B cell (primary cell): ENCODE measurements at places on chromosomes 11 and 22.

DNA sequence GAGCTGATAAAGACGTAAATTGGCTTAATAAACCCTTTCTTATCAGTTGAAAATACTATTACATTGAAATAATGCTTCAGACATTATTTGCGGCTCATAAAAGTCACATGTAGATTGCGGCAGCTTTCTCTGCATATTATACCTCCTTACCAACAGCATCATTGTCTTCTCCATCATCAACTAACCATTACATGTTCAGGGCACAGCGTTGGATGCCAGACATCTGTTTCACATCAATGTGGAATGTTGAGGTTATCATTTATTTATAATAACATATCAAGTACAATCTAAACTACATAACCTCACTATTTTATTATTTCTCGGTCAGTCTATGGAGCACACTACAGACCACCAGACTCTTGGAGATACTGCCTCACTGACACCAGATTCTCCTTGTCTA, 573.8 kb upstream of the FAT3 start:
- no peak for DNase-seq

GRCh38 chr11:4465407-4465806, 16.3 kb downstream of the OR52K2 start:
- DNase-seq = no peak

DNA sequence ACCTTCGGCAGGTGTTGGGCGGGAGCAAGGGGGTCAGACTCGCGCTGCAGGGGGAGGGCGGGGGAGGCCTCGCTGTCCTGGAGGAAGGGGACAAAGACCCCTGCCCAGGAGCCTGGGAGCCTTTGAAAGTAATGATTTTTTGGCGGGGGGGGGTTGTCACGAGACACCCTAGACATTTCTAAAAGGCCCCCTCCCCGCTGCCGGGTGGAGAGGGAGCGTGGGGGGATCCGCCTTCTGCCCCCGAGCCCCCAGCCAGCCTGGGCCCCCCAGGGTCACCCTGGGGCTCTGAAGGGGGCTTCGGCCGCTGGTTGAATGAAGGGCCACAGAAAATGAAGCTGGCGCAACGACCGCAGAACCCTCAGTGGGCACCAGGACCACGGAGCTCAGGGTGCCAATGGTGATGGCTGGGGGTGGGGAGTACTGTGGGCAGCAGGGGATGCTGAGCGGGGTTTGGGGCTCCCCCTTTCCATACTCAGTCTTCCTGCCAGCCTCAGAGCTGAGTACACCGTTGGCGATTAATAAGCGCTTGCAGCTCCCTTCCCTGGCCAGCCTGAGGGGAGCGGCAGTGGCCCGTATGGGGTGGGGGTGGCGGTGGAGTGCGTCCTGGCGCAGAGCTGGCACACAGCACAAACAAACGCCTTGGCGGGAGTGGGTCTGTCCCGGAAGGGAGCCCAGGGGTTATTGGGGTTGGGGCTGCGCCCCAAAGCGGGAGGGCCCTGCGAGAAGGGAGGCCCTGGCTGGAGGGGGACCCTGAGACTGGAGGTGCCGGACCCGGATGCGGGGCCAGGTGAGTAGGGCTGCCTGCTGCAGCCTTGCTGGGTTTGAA, 1.2 kb upstream of the DUSP8 start:
- DNase-seq = peak; percentile 65

DNA sequence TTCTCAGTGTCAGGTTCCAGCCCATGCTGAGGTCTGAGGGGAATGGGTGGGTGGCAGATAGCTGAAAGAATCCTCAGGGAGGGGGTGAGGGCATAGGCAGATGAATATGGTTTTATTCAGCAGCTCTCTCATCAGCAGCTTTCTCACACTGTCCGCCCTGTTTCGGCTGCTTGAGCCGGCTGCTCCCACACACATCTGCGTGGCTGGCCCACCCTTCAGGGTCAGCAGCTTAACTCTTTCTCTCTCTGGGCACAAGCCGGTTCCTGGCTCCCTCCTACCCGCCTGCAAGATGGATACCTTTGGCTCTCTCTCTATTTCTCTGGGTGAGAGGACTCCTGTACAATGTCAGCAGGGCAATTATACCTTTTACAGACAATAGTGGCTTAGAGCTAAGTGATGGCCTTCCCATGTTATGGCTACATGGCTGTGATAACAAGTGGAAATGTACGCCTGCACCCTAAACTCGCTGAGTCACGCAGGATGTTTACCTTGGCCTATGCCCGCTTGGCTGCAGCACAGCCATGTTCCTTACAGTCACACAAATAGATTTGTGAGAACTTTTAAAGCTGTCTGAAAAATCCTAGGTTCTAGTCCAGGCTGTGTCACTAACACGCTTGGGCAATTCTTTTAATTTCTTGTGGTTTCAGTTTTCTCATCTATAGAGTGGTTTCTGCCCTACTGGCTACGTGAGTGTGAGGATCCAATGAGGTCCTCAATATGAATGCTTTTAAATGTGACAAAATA, 4.1 kb downstream of the MMP20 start:
- DNase-seq = no peak

DNA sequence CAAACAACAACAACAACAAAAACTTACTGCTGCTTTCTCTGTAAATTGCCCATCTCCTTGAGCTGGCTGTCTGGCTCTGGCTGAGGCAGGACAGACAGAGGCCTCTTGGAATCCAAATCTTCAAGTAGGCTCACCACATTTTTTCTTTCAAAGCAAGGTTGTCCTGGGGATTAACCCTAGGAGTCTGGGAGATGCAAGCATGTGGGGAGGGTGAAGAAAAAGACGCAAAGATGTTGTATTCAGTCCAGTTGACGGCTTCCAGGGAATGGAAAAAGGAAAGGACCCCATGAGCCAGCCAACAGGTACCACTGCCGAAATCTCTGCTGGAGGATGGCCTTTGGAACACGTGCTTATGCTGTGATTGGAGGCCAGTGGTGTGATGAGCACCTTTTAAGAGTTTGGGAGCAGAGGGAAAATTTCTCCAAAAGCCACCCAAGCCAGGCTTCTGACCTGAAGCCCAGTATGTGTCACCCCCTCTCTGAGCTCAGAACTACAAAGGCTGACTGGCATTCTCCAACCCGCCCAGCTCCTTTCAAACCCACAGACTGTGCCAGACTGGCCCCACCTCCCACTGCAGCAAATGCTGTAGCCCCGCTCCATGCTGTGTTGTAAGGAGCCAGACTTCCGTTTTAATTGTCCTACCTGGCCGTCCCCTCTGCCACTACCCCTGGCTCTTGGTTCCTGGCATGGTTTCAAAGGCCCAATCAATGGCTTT, 10.8 kb downstream of the BLID start:
- no peak for DNase-seq

GRCh38 chr22:47632701-47633100, 870.3 kb downstream of the TBC1D22A start:
- no peak for DNase-seq

GRCh38 chr11:133832991-133833897, 12.1 kb downstream of the SPATA19 start:
- DNase-seq = no peak

DNA sequence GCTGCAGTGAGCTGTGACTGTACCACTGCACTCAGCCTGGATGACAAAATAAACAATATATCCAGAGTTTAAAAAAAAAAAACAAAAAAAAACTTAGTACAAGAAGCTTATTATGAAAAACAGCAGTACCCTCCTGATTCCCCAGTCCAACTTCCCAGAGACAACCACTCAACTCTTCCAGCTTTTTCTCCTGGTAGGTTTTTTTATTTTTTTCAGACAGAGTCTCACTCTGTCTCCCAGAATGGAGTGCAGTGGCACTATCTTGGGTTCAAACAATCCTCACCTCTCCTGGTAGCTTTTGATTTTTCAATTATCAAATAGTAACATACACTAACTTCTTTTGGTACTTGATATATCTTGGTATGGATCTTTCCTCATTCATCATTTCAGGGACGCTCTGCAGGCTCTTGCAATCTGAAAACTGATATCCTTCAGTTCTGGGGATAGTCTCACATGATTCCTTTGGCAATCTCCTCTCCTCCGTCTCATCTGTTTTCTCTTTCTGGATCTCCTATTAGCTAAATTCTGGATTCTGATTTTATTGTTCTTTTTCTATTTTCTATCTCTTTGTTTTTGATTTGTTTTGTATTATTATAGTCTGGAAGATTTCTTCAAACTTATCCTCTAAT, 44.9 kb downstream of the ALG9 start:
- DNase-seq = no peak

DNA sequence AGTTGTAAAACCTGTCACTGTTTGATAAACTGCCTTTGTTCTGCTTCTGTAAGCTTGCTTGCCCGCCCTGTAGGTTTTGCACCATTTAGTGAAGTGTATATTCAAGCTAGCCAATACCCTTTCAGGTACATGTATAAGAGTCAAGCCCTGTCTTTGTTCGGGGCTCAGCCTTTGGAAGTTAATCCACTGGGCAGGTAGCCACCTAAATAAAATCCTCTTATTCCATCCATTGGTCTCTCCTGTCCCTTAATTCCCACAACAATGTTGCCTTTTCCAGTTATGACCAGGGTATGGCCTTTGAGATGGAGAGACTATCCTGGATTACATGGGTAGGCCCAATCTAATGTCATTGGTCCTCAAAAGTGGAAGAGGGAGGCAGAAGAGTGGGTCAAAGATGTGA, 34.0 kb downstream of the NXPE1 start:
- DNase-seq = no peak

DNA sequence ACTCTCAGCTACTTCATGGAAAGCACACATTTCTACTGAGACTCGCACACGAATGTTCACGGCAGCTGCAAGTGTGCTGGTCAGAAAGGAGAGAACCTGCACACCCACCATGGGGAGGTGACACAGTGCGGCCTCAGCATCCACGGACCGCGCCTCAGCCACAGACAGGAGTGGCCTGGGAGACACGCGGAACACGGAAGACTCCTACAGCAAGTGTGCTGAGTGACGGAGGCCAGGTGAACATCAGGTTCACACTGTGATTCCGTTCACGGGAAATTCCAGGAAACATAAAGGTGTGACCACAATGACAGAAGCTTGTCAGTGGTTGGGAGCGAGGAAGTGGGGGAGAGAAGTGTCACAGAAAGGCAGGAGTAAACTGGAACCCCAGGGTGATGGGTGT, 13.3 kb upstream of the MOB2 start:
- DNase-seq = no peak

DNA sequence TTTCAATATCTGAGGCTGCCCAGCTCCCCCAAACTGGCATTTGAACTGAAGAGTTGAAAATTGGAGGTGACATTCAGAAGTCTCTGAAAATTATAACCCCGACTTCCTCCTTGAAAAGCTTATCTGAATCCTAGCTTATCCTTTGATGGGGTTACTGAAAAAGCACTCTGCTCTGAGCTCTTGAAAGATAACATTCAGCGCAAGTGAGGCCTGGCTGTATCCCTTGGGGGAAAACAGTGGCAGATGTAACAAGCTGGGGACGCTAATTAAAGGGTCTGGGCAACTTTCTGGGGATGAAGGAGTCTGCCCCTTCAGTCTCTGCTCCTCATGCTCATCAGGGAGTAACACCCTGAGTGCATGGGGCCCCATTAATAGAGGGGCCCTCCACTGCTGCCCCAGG, 402.0 kb upstream of the CADM1 start:
- no peak for DNase-seq

DNA sequence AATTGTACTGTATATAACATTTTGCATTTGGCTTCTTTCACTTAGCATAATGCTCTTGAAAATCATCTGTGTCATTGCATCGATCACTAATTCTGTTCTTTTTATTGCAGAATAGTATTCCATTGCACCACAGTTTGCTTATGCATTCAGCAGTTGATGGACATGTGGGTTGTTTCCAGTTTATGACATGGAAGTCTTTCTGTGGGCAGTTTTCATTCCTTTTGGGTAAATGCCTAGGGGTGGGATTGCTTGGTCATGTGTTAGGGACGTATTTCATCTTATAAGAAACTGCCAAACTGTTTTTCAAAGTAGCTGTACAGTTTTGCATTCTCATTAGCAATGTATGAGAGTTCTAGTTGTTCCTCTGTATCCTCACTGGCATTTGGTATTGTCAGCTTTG, 127.0 kb downstream of the HIPK3 start:
- DNase-seq = no peak

GRCh38 chr11:73614591-73614990, 16.7 kb upstream of the FAM168A start:
- DNase-seq = no peak

DNA sequence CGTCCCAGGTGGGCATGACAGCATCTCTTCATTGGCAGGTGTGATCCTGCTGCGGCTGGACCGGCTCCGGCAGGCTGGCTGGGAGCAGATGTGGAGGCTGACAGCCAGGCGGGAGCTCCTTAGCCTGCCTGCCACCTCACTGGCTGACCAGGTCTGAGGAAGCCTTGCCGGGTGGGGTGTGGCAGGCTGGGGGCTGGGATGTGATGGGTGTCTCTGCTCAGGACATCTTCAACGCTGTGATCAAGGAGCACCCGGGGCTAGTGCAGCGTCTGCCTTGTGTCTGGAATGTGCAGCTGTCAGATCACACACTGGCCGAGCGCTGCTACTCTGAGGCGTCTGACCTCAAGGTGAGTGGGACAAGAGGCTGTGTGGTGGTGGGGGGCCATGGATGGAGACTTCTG, 3.5 kb downstream of the LARGE2 start:
- DNase-seq = peak; percentile 12

DNA sequence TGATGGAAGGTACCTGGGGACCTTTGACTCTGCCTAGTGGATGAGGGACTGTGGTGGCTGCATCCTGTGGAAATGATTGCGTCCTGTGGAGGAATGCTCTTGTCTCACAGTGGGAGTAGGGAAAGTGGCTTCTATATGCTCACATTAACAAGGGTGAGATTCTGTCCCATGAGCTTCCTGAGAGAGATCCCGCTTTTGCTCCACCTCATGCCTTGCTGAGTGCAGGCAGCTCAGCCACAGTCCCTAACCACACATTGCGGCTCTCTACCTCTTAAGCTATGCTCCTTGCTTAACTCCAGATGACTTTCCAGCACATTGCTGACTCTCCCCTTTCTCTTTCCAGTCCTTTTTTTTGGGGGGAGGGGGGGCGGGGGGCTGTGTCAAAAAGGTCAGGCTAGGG, 45.0 kb downstream of the TEAD1 start:
- DNase-seq = no peak

- no peak for DNase-seq
Observed at GRCh38 chr11:47469361-47470179, 20.6 kb upstream of the RAPSN start.

GRCh38 chr11:60950933-60951605, 907 bp downstream of the SLC15A3 start:
- DNase-seq = peak; percentile 73

DNA sequence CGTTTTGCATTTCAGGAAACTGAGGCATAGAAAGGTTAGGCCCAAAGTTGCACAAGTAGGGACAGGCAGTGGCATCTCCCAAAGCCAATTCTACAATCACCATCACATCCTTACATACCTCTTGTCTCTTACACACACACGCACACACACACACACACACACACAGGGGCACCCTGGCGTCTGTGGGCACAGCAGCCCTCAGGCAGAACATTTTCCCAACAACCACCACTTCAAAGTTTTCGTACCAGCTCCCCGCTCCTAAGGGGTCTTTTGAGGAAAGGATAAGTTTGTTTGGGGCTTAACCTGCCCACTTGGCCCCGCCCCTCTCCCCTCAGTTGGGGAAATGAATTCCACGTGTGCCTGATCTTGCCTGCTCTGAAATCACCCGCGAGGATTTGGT, 14.7 kb upstream of the LRRC32 start:
- DNase-seq = no peak

- peak; percentile 12 for DNase-seq
Observed at GRCh38 chr11:66325263-66325671, 8.4 kb upstream of the CD248 start.
